ENCODE measurements at places on chromosomes 6 and 20.

GRCh38 chr6:153553627-153554026 is 422.5 kb upstream of the RGS17 start:
- DNase-seq: no peak

DNA sequence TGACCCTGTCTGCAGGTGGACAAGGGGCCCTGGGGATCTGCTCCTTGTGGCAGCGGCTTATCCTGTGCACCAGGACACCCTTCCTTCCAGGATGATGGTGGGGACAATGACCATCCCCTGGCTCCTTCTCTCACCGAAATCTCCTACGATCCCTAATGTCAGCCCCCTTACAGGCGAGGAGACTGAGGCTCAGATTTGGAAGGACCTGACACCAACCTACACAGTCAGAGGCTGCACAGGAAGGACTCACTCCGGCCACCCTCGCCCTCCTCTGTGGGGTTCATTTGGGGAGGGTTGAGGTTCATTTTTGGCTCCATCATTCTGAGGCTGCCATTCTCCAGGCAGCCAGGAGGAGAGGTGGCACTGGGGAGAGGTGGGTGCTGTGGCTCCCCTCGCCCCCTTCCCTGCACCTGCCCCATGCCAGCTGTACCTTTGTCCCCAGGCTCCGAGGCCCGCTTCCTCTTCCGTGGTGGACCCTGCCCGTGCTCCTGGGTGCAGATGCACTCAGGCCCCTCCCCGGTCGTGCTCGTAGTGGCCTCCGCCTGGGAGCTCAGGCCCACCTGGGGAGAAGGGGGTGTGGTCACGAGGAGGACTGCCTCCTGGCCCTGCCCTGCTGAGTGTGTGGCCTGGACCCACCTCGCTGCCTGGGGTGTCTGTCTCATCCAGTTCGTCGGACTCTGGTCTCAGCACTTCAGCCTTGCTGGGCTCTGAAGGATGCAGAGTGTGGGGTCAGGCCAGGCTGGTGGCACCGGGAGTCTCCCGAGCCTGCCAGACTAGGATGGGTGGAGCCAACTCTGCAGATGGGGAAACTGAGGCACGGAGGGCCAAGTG is 5.3 kb upstream of the CABLES2 start:
- no peak for DNase-seq

- no peak for DNase-seq
Measured at GRCh38 chr20:45016089-45016671, 49.9 kb downstream of the STK4 start.

DNA sequence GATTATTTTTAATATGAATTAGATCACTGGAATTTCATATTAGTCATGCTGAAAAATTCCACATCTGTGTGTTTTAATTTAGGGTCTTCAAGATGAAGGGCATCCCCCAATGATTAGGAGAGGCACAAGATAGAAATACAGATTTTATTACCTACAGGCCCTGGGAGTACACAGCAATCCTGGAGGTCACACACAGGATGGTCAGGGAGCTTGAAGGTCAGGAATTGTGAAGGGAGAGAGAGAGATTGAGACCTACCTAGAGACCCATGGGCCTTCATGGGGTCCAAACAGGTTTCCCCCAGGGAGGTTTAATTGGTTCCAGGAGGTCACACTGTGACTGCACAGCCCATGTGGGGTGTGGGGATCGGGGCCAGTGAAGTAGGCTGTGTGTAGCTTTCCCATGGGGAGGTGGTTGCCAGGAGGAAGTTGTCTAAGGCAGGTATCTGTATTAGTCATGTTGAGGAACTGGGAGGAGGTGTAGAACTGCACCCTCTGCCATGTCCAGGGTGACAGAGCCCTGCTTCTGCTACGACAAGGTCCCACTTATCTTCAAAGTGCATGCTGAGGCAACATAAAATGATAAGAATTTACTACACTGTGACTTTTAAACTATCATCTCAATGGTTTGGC is 18.3 kb downstream of the SNX9 start:
- DNase-seq: no peak

DNA sequence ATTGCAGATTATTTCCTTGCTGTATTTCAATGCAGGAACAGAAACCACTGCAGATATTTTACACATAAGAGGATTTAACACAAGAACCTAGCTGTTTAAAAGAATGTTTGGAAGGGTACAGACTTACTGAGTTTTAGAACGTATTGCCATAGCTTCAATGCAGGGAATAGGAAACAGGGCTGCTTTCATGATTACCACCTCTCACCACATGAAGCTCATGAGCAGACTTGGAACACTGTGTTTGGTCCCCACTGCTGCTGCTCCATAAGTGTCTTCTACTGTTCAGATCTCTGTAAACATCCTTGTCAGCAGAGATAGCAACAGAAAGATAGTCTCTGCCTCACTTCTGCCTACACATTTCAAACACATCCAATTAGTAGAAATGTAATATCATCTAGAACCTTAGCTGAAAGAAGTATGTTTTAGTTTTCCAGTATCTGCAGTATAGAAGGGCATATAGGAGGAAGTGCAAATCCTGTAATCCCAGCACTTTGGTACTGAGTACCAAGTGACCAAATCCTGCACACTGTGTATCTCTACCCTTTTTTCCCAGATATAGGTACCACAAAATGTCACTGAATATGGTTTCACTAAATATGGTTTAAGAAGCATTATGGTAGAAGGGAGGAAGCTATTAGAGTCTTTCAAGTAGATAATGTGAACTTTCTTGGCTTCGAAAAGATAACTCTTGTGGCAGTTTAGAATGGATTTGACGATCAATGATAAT is 51.9 kb downstream of the STXBP5 start:
- no peak for DNase-seq

DNA sequence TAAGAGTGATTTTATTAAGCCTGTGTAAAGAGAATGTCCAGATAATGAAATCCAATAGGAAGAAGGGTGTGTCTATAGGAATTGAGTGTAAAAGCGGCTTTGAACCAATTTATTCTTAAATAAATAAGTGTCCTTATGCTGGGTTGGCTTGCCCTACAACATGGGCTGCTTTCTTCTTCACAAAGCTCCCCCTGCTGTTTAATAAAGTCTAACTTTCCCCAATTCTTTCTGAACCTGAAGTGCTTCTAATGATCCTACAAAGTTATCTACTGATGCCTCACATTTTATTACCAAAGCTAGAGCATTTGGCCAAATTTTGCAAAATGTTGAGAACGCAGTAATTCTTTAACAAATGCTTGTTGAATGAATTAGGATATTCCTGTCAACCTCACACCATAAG is 36.3 kb upstream of the SIRT5 start:
- DNase-seq: peak; percentile 50

DNA sequence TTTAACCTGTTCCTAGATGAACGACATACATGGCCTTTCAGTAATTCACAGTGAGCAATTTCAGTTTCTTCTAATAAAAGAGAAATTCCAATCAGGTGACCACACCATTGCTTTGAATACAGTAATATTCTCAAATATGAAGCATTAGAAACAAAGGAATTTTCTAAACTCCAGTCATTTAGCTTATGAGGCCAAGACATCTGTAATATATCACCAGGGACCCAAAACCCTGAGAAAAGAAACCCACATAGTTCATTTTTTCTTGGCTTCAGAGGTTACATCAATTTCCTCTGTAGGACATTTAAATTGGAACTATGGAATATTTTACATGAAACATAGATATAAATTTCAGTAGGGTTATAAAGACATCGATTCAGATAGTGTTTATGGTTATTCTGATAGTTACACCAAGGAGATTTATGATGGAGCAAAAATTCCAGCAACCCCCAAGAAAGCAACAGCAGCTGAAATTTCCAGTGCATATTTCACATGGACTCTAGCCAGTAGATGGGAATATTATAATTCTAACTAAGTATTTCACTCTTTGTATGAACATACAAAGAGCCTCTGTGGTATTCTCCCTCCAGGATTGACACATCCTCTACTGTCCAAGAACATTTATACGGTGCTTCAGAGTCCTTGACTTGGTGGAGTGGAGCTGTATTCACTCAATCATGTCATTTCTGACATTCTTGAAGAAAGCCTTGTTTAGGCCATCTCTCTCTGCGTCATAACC is 82.9 kb downstream of the ADGRG6 start:
- no peak for DNase-seq

- DNase-seq: no peak
Measured at GRCh38 chr6:93327857-93328256, 91.5 kb downstream of the EPHA7 start.

DNA sequence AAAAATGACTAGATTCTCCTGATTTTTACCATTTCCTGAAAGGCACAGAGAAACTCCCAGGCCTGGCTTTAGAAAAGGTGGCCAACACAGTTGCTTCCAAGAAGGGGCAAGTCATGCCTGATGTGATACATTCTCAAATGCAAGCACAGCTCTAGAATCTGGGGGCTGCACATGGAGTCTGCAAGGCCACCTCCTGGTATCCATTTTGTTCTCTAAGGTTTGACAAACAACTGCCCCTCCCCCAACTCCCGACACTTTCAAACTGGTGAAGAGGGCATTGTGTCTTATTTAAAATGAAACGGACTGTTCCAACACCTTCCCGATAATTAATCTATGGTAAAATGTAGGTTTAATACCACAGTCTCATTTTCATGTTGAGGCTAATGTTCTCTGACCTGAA is 220.2 kb upstream of the CEP162 start:
- DNase-seq: no peak

GRCh38 chr20:7984192-7984591 is 35.4 kb downstream of the TMX4 start:
- no peak for DNase-seq

- no peak for DNase-seq
Measured at GRCh38 chr6:17093686-17094085, 8.2 kb upstream of the STMND1 start.

DNA sequence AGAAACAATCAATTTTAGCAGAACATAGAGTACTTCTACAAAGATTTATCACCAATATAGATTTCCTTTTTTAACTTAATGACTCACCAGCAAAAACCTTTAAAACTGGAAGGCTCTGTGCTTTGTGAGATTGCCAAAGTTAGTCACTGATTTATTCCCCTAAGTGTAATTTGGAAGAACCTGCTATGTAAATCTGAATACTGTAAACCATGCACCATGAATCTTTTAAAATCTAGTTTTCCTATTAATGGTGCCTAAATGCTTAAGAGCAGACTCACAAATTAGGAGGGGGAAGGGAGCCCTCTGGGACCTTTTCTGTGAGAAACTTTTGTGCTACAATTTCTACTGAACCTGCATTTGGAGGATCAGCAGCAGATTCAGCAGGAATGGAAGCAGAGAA is 57.8 kb upstream of the PNRC1 start:
- DNase-seq: no peak

DNA sequence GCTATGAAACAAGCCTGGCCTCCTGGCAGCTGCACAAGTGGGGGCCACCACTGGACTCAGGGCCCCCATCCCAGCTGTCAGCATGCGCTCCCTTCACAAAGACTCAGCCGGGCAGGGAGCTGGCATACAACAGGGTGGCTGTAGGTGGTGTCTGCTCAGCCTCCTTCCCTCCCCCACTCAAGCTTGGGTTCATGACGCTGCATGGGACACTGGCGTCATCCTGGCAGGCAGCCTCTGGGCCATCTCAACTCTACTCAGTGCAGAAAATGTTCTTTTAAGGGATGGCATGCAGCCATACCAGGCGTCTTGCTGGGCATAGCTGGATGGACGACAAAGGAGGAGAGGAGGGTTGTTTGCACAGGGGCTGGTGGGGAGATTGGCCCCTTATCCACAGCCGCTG is 30.5 kb downstream of the SAYSD1 start:
- no peak for DNase-seq

- no peak for DNase-seq
Measured at GRCh38 chr20:10648651-10649050, 25.1 kb downstream of the JAG1 start.

DNA sequence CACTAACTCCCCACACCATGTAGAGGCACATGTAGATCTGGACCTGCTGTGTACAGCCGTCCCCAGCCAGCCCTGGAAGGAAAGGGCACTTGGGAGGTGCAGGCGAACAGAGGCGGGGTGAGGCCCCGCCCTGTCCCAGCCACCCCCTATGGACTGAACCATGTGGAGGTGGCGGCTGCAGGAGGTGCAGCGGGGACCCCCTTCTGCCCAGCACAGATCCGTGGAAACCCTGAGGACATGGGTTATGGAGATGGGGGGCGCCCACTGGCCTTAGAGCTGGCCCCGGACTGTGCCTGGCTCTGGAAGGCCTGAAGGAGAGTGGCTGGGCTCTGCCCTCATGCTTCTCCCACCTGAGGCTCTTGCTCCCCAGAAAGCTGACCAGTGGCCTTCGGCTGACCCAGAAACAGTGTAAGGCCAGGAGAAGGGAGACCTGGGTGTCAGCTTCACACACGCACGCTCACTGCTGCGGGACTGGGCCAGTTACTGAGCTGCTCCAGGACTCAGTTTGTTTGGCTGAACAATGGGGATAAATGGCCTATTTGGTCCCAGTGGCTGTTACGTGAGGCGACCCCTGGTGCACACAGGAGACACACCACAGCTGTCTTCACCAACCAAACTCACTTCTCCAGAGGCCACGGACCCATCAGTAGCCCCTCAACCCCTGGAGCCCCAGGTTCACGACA is 87.2 kb downstream of the GINS1 start:
- DNase-seq: no peak

DNA sequence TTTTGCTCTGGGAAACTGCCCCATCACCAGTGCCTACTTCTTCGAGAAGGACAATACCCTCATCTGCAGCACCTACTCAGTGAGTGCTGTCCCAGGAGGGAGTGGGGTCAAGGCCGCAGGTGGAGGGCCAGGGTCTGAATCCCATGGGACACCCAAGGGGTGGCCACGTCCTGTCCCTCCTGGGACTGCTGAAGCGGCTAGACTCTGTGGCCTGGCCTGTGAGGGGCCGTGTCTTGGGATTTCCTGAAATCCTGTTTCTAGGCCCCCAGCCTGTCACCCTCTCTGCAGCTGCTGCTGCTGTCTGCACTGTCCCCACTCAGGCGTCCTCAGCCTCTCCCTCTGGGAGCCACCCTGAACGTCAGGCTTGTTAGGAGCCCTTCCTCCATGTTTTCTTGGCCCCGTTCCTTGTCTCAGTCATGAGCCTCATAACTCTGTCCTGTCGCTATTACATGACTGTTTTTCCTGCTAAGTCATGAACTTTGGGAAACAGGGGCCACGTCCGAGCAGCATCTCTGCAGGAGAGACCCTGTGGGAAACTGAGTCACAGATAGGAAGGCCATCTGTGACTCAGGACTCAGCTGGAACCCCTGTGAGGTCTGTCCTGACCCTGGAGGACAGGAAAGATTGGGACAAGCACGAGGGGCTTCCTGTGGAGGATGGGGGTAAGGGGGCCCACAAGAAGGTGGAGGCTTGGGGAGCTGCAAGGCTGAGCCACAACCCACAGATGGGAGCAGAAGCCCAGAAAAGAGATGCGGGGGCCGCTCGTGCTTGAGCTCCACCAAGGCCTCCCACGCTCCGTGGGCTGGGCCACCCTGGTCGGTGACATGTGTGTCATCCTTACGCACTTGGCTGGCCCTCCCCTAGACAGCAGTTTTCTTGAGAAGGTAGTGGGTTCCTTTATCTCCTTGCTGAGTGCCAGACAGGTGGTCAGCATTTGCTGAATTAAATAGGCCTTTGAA is 49.9 kb downstream of the EFCAB8 start:
- no peak for DNase-seq

DNA sequence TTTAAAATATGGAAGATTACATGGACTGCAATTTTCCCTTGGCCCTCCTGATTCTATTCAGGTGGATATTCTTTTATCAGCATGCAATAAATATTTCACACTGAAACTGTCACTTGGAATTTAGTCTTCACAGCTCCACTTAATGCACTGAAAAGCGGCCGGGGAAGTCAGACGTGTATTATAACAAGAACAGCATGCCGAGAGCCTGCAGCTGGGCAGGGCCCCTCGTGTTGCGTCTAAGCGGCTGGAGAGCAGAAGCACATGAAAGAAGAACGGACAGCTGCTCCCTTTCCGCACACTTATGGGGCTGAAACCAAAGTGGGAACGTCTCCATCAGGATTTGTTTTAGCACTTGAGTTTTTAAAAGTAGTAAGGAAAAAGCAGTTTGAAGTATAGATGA is 57.2 kb downstream of the LYRM4 start:
- DNase-seq: no peak

Measured in CD4-positive, alpha-beta T cell treated with Interferon alpha-2 for 1 hour (primary cell).